Upper lobe of left lung (tissue), 6 donors: ENCODE measurements at places on chromosomes 11 and 22.

- DNase-seq, result no peak
Observed at GRCh38 chr11:44244639-44245310, 65.2 kb downstream of the ALX4 start.

- no peak for DNase-seq
Observed at GRCh38 chr22:20632082-20632481, 124.7 kb downstream of the MED15 start.

DNA sequence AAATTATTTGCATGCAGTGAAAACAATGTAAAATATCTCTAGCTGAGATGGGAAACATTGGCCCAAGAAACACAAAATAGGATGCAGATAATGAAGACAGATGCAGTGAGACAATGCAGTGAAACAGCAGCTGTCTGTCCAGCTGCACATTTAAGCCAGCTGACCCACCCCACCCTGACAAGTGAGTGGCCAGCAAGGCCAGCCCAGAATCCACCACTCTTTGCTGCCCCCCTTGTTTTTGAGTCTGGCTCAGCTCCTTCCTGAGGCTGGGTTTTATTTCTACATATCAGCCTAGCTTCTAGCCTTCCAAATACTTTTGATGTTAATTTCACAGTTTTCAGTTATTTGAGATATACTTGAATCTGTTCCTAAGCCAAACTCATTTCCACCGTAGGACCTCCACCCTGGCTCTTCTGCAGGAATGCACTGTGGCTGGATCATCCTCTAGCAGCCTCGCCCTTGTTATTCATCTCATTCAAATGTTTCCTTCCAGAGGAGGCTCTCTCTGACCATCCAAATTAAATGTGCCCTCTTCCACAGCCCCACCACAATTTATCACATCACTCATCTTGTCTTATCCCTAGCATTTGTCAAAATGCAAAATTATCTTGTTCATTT, 154.1 kb upstream of the POU2AF2 start:
- no peak for DNase-seq

DNA sequence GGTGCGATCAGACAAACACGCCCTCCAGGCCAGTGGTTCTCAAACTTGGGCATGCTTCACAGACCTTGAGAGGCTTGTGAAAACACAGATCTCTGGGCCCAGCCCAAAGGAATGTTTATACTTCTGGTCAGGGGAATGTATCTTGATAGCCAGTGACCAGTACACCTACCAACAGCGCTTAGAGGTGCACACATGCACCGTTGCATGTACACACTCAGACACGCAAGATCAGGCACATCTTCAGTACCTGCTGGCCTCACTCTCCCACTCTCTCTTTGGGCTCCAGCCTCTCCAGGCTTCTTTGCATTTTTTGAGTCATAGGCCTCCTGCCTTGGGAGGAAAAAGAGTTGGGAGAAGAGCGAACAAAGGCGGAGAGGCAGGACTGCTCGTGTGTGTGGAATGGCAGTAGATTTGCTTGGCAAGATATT, 11.7 kb upstream of the FXYD6 start:
- DNase-seq, result no peak

- no peak for DNase-seq
Observed at GRCh38 chr11:15551901-15552851, 437.5 kb downstream of the INSC start.

DNA sequence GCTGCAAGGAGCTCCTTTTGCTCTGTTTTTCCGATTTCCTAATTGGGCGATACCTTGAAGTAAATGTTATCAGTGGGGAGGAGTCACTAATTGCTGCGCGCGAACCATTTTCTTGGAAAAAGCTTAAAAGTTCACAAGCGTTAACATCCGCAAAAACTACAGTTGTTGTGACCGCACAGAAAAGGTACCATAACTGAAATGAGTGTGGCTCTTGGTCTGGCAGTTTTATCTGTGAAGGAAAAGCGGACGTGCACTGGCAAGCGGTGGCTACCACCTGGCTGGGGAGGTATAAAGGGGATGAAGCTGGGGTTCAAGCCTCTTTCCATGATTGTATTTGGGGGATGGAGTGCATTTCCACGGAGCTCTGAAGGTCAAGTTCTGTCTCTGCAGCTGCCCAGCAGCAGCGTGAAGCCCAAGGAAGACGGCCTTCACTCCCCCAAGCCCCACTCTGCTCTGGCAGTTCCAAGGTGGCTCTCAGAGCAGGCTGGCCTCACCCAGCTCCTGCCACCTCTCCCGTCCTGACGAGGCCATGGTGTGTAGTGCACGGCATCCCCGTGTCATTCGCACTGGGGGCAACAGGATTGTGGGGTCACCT, 27.5 kb downstream of the MOV10L1 start:
- no peak for DNase-seq

- peak; percentile 94 for DNase-seq
Observed at GRCh38 chr11:2700415-2701211, 819 bp upstream of the KCNQ1OT1 start.

DNA sequence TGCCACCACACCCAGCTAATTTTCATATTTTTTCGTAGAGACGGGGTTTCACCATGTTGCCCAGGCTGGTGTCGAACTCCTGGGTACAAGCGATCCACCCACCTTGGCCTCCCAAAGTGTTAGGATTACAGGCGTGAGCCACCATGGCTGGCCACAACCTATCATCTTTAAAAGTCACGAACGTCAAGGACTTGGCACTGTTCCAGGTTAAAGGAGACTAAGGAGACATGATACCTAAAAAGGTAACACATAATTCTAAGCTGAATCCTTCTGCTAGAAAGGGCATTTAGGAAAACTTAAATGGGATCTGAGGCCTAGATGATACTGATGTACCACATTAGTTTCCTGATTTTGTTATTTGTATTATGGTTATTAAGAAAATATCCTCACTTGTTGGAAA, 43.3 kb upstream of the SYT9 start:
- no peak for DNase-seq

GRCh38 chr11:2883979-2884815, 1.4 kb downstream of the CDKN1C start:
- DNase-seq, result peak; percentile 62

DNA sequence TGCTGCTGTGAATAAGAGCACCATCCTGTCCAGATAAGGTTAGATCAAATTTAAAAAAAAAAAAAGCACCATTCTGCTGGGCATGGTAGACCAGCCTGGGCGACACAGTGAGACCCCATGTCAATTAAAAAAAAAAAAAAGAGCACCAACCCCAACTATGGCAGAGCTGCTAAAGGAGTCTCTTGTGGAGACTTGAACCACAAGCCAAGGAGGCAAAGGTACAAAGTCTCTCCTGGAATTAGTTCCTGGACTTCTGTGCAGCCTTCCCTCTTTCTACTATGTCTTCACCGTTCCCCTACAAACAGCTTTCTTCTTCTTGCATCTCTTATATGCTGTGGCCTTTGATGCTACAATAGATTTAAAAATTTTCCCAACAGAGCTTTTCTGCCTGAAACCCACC, 1.3 kb downstream of the PIK3C2A start:
- DNase-seq, result no peak

DNA sequence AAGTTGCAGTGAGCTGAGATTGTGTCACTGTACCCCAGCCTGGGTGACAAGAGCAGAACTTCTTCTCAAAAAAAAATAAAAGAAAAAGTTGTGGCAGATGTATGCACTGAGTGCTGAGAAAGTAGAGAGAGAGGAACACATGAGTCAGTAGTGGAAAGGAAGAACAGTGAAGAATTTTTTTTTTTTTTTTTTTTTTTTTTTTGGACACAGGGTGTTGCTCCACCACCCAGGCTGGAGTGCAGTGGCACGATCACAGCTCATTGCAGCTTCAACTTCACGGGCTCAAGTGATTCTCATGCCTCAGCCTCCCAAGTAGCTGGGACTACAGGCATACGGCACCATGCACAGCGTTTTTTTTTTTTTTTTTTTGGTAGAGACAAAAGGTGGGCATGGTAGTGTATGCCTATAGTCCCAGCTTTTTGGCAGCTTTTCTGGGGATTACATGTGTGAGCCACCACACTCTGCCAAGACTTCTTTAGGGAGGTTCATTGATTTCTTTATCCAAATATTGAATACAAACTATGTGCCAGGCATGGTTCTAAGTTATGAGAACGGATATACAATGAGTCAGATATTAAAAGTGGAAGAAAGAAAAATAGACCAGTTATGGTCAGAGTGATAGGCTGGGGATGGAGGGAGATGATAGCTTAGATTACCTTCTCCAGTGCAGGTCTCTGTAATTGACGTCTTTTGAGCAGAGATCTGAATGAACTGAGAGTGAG, 62.0 kb downstream of the YAP1 start:
- no peak for DNase-seq

- no peak for DNase-seq
Observed at GRCh38 chr22:42938976-42939375, 76.0 kb downstream of the PACSIN2 start.

GRCh38 chr11:132174362-132175255, 804.2 kb downstream of the NTM start:
- no peak for DNase-seq

DNA sequence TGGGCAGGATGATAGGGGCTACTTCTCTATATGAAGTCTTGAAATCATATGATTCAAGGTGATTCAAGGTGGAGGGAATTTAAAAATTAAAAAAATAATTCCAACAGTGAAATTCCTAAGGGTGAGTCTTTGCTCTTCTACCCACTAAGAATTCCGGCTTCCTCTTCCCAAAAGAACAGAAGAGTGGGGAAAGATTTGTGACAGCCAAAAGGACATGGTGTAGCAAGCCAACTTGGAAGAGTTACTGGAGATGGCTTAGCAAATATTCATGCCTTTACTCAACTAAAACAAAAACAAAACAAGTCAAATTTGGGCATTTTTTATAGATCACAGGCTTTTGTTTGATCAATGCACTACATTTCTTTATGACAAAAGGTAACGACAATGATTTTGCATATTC, 12.3 kb downstream of the ZBED5 start:
- DNase-seq, result no peak

DNA sequence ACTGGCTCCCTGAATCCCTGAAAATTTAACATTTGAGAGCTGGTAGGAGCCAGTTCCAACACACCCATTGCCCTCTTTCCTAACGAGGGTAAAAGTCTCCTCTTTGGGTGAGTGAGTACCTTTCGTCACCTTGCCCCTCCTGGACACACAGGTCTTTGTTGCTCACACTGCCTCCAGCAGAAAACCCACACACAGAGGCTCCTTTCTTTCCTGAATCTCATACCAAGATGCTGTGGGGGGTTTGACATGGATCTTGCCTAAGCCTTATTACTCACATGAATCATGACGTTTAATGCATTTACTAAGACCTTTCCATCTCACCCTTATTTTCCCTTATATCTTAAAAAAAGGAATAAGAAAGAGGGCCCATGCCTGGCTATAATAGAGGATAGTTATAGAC, 53.0 kb downstream of the PARVA start:
- no peak for DNase-seq

GRCh38 chr11:2375964-2376551, 1.1 kb upstream of the CD81 start:
- DNase-seq, result no peak

GRCh38 chr22:29477723-29478318, 2.2 kb upstream of the NEFH start:
- no peak for DNase-seq

DNA sequence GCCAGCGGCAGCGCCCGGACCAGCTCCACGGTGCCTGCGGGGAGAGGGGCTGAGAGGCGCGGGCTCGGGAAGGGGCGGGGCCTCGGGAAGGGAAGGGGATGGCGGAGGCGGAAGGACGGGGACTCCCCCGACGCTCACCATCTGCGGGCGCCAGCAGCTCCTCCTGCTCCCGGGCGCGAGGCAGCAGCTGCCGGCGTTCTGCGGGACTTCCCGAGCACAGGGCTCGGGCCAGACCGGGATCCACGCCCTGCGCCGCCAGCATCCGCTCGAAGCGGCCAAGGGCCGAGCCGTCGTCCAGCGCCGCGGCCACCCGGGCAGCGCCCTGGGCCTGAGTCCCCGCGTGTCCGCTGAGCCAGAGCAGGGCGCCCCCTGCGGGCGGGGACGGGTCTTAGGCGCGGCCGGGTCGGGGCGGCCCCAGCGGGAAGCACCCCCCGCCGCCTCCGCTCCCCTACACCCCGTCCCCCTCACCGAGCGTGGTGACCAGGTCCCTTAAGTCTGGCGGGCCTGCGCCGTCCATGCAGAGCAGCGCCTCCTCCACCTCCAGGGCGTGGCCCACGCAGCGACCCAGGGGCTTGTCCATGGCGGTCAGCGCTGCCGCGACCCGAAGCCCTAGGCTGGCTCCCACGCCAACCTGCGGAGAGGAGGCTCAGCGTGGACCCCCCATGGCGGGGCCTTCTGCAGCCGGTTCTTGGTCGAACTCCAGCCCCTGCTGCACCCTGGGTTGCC, 873 bp upstream of the SCO2 start:
- DNase-seq, result peak; percentile 84

DNA sequence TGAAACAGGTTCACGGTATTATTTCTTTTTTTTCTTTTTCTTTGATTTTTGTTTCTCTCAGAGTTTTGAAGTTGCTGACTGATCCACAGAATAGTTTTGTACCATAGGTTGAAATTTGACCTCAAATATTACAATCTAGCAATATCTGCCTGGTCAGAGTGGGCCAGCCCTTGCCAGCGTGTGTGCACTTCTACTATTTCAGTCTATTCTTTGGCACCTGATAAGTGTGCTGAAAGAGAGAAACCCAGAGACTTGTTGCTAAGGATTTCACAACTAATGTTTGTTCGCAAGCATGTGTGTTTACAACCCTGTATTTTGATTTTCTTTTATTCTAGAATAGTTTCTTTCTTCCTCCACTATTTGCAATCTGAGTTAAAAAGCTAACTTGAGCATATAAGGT, 1125.2 kb upstream of the CNTN5 start:
- DNase-seq, result no peak

GRCh38 chr22:29964776-29965175, 81.8 kb downstream of the MTMR3 start:
- DNase-seq, result no peak

DNA sequence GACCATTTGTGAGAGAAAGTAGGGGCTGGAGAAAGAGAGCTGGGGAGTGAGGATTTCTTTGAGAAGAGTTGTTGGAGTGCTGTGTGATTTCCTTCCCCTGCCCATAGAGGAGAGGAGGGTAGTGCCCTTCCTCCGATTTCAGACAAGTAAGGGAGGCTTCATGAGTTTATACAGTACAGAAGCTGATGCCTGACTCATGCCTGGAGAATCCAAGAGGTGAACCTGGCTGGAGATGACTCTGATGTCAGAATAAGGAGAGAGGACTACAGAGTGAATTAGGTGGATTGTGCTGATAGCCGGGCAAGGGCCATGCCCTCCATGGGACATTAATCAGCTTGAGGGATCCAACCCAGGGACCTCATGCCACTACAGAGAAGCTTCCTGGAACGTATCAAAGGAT, 91.6 kb downstream of the FAR1 start:
- DNase-seq, result no peak

DNA sequence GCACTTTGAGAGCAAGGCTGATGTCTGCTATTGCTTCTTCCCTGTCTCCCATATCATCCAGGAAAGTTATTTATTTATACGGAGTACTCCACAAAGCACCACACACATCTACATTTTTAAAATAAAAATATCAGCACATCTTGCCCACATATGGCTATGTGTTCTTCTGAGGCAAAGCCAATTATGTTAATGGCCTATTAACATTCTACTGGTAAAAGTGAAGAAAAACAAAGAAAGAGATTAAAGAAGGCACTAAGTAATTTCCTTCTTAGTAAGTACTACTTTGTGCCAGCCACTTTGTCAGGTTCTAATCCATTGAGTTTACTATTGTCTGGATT, 548.7 kb downstream of the OPCML start:
- no peak for DNase-seq

GRCh38 chr11:96272529-96273222, 70.3 kb downstream of the MAML2 start:
- no peak for DNase-seq
